ENCODE measurements at places on chromosomes 16 and 17.

DNA sequence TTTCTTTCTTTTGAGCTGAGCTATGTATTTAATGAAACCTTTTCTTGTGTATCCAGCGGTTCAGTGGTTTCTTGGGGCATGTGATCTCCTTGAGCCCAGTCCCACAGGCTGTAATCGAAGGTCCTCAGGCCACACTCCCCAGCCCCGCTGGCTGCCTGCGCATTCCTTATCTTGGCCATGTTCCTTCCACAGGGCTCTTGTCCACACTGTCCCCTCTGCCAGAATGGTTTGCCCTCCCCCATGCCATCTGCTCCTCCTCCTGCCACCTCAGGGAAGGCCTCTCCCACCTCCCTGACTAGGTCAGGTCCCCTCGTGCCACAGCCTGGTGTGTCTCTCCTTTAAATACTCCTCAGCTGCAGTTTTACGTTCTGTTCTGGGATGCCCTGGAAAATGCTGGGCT is 12.1 kb upstream of the NLRC5 start:
- no peak for DNase-seq

- no peak for DNase-seq
Observed at GRCh38 chr17:12349297-12349696, 316.4 kb upstream of the MYOCD start.

- DNase-seq: no peak
Observed at GRCh38 chr17:55441544-55441943, 19.9 kb upstream of the MMD start.

GRCh38 chr17:28041844-28042656 is 427 bp upstream of the NLK start:
- no peak for DNase-seq

- no peak for DNase-seq
Observed at GRCh38 chr16:88057656-88058055, 106.4 kb downstream of the BANP start.

DNA sequence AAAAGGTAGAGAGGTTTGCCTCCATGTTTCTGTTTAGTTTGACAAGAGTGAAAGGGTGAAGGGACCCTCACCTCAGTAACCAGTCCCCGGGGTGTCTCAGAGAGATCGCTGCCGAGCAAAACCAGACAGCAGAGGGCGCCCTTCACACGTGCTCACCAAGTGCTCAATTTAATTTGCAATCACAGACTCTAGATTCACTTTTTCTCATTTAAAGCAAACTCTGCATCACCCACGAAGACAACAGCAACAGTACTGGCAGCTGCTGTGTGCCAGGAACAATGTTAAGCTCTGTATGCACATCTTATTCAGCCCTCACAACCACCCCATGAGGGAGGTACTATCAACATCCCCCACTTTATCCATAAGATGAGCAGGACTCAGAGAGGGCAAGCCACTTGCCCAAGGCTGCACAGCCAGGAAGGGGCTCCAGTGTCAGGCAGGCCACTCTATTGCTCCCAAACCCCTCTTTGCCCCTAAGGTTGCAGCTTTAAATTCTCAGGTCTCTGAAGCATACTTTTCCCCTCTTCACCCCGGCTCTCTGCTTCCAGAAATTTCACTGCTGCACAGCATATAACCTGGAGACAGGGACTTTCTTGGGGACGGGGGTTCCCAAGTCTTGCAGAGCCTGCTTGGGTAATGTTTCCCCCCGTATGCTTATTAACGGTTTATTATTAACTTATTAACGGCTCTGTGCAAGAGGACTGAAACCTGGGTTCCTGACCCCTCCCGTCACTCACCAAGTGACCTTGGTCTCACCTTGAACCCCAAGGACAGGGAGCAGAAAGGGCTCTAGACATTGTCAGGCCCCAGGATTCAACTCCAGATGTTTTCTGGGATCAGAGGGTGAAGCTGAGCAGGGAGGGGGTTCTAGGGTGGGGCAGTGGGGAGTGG is 70.9 kb downstream of the CNGB1 start:
- no peak for DNase-seq

GRCh38 chr16:11432856-11433395 is 87.7 kb downstream of the RMI2 start:
- no peak for DNase-seq

DNA sequence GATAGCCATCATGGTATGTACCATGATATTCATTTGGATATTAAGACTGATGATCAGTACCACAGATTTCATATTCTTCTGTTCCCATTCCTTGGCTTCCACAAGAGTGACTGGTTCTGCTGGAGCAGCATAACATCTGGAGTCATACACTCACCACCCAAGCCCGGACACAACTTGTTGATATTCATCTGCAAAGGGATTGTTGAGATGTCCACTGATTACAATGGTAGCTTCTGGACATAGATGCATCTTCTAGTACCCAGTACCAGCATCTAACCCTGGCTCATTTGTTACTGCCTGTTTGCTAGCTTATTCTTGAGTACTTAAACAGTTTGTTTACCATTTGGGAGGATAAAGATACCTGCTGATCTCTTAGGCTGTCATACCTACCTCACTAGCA is 235.7 kb upstream of the AXIN2 start:
- no peak for DNase-seq

- DNase-seq: no peak
Observed at GRCh38 chr17:78960928-78961327, 18.8 kb downstream of the LGALS3BP start.

DNA sequence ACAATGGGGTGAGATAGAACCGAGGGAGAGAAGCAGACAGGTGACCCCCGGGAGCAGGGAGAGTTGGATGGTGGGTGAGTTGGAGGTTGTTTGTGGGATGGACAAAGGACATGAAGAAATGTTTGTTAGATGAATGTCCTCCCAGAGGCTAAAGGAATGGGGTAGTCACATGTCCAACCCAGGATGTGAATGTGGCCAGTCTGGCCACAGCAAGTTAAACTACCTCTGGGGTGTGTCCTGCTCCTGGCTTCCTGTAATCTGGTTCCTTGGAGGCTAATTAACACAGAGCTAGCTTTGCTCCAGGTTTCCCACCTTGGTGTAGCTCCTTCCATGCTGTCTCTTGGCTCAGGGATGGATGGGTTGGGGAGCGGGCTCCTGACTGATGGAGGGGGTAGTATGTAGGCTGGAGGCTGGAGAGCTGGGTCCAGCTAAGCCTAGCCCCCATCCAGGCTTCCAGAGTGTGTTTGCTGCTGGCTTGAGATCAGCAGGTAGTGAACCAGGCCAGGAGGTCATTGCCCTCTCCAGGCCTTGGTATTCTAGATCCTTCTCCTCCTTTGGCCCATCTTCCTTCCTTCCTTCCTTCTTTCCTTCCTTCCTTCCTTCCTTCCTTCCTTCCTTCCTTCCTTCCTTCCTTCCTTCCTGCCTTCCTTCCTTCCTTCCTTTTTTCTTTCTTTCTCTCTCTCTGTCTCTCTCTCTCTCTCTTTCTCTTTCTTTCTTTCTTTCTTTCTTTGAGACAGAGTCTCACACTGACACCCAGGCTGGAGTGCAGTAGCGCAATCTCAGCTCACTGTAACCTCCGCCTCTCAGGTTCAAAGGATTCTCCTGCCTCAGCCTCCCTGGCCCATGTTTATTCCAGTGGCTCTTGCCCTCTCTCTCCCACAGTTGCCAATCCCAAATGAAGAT is 28.0 kb upstream of the UBE2G1 start:
- DNase-seq: no peak

GRCh38 chr17:62866471-62866870 is 58.4 kb upstream of the MARCHF10 start:
- no peak for DNase-seq

- DNase-seq: no peak
Observed at GRCh38 chr17:19641687-19642372, 6.7 kb upstream of the ALDH3A2 start.

- no peak for DNase-seq
Observed at GRCh38 chr17:57940653-57941329, 14.4 kb downstream of the CUEDC1 start.

DNA sequence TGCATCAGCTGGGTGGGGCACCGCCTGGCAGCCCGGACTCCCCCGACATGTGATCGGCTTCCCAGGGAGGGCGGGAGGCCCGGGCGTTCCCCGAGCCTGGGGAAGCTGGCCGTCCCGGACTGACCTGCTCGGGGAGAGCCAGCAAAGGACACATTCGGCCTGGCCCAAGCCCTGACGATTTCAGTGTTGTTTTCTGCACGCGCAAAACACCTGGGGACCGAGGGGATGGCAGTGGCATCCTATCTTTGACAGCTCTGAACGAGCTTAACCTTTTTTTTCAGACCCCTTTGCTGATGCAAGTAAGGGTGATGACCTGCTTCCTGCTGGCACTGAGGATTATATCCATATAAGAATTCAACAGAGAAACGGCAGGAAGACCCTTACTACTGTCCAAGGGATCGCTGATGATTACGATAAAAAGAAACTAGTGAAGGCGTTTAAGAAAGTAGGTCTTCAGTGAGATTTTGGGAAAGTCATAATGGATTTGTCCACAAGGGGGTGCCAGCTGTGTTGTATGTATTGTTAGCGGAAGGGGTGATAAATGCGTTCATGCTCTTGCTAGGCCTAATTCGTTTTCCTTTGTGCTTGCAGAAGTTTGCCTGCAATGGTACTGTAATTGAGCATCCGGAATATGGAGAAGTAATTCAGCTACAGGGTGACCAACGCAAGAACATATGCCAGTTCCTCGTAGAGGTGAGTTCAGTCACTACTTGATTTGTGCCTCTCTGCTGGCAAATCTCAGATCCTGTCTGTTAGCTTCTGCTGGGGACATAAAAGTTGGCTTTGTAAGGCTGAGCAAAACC is 1.0 kb downstream of the EIF1 start:
- DNase-seq: peak; percentile 21

DNA sequence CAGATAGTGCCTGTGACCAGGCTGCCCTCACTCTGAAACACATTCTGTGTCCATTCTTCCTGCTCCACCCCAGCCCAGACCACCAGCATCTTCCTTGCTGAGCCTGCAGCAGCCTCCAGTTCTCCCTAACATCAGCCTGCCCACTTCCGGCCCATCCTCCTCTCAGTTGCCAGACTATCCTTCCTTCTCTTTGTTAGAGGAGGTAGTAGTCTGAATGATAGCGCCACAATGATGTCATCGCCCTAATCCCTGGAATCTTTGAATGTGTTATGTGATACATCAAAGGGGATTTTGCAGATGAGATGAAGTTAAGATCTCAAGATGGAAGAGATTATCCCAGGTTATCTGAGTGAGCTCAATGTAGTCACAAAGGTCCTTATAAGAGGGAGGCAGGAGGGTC is 3.2 kb upstream of the ZDHHC1 start:
- DNase-seq: no peak

GRCh38 chr16:58333985-58334384 is 39.2 kb upstream of the PRSS54 start:
- no peak for DNase-seq

DNA sequence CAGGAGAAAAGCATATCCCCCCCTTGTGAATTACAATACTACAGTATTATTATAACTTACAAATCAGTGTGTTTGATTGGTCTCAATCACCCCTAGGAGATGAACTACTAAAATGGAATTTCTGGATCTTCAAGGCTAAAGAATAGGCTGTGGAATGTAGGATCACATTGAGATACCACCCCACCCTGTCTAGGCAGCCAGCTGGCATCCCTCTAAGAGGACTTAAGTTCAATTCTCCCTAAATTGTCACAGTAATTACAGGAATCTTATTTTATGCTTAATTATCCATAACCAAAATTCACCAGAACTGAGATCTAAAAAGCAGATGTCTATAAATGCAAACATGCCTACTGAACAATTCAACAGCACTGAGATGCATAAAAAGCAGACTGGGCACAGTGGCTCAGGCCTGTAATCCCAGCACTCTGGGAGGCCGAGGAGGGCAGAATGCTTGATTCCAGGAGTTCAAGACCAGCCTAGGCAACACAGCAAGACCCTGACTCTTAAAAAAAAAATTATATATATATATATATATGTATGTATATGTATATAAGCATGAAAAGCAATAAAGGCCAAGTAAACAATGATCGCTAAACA is 12.0 kb downstream of the AP1G1 start:
- DNase-seq: no peak

DNA sequence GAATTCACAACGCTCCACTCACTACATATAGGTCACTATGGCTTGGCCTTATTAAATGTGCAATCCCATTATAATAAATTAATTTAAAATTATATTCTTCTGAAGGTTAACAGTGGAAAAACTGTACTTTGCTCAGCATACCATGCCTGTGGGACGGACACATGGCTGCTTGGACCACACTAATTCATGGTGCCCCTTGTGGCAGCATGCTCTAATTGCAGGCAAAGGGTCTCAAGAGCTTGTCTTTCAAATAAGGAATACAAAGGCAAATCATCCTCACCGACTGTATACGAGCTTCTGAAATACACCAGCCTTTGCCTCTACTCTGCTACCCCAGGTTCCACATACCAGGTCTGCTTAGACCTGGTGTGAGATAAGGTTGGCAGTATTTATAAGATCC is 11.7 kb downstream of the SMPD3 start:
- no peak for DNase-seq

DNA sequence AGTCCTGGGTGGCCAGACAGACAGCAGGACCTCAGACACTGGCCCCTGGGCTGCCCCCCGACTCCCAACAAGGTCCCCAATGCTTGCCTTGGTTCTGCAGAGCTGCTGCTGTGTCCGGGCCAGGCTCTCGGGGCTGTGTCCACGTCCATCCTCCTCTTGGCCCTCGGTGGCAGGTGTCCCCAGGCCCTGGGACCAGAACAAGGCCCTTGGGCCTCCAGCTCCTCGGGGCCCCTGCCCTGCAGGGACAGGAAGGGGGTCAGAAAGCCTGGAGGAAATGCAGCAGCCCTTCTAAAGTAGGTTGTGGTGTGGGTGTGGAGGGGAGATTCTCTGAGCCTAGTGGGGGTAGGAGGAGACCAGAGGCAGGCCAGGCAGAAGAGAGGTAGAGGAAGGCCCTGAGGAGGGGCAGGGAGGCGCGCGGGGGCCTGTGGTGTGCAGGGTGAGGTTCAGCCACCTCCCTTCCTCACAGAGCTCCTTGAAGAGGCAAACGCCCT is 2.5 kb upstream of the AXIN1 start:
- no peak for DNase-seq

- DNase-seq: no peak
Observed at GRCh38 chr17:78057113-78057740, 71.3 kb downstream of the TMC6 start.

DNA sequence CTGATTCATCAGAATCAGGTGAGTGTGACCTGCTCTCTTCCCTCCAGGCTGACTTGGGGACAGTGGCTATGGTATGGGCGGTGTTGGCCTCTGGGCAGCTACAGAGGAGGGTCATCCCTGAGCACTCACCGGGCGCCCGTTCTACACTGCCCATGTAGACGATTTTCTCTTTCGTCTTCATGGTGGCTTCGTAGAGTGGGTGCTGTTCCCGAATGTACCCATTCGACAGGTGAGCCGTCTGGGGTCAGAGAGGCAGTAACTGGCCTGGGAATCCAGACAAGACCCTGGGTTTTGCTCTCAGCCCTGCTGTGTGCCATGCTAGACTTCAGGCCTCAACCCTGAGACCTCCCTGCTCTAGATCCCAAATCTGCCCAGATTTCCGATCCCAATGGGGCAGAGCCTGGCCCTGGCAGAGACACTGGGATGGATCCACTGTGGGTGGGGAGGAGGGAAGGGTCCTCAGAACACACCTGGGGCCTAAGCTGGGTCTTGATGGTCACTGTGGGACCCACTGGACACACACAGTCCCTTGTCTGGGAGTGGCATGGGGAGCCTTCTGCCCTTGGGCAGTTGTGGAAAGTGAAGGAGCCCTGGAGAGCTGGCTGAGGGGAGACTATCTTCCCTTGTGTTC is 13.2 kb downstream of the USP6 start:
- DNase-seq: no peak

- DNase-seq: no peak
Observed at GRCh38 chr17:31051506-31051905, 43.3 kb upstream of the NF1 start.

GRCh38 chr16:78461496-78462287 is 362.2 kb downstream of the WWOX start:
- DNase-seq: no peak

- DNase-seq: no peak
Observed at GRCh38 chr16:79483336-79483735, 117.2 kb downstream of the MAF start.
